ENCODE measurements at places on chromosomes 16 and 17.
A peak's percentile ranks its signal among the peaks of the same experiment; 100 is the strongest.

- DNase-seq, result peak; percentile 60
Observed at GRCh38 chr17:50865060-50865867, 890 bp downstream of the TOB1 start.

DNA sequence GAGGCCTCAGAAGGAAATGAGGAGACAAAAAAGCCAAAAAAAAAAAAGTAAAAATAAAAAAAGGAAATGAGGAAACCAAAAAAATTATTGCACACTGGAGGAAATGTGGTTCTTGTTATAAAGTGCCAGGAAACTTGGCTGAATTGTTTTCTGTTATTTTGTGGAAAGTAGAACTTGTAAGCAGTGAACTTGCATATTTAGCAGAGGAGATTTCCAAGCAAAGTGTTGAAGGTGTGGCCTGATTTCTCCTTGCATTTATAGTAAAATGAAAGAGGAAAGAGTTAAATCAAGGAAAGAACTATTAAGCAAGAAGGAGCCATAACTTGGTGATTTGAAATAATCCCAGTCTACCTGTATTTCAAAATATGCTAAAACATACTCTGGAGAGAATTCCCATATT lies 34.1 kb upstream of the CPPED1 start:
- DNase-seq, result no peak

- DNase-seq, result no peak
Observed at GRCh38 chr16:56610609-56611111, 2.3 kb downstream of the MT2A start.

DNA sequence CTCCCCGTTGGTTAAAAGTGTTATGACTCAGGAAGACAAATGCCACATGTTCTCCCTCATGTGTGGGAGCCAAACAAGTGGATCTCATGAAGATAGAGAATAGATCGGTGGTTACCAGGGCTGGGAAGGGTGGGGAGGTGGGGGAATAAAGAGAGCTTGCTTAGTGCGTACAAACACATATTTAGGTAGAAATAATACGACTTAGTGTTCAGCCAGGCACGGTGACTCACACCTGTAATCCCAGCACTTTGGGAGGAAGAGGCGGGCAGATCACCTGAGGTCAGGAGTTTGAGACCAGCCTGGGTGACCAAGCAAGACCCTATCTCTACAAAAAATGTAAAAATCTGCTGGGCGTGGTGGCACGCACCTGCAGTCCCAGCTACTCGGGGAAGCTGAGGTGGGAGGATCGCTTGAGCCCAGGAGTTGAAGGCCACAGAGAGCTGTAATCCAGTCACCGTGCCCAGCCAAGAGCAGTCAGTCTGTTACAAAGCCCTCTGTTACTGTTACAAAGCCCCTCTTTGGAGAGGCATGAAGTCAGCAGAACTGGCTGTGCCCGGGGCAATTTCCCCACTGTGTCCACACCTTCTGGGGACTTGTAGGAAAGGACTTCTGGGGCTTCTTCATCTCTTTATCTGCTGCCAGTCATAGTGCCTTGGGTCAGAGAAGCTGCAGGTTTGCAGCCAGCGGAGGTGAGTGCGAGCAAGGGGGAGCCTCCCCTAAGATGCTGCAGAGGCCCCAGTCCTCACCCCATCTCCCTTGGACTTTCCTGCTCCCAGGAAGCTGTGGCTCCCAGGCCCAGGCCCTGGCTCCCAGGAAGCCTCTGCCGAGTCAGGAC lies 4.3 kb upstream of the ALDH3A1 start:
- no peak for DNase-seq

DNA sequence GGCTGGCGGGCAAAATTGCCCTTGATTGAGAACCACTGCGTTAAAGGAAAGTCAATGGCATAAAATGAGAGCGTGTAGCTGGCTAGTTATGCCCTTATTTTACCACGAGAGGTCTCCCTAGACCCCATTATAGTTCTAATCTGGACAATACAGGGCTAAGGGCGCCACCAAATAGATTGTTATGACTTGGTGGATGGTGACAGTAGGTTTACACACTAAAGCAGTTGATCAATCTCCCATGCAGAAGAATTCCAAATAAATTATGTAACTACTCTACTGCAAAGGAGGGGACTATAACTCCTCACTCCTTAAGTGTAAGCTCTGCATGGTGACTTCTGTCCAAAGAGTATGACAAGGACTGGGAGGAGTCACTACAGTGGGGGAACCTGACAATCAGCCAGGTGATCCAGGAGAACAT lies 20.4 kb upstream of the YPEL2 start:
- peak; percentile 91 for DNase-seq

DNA sequence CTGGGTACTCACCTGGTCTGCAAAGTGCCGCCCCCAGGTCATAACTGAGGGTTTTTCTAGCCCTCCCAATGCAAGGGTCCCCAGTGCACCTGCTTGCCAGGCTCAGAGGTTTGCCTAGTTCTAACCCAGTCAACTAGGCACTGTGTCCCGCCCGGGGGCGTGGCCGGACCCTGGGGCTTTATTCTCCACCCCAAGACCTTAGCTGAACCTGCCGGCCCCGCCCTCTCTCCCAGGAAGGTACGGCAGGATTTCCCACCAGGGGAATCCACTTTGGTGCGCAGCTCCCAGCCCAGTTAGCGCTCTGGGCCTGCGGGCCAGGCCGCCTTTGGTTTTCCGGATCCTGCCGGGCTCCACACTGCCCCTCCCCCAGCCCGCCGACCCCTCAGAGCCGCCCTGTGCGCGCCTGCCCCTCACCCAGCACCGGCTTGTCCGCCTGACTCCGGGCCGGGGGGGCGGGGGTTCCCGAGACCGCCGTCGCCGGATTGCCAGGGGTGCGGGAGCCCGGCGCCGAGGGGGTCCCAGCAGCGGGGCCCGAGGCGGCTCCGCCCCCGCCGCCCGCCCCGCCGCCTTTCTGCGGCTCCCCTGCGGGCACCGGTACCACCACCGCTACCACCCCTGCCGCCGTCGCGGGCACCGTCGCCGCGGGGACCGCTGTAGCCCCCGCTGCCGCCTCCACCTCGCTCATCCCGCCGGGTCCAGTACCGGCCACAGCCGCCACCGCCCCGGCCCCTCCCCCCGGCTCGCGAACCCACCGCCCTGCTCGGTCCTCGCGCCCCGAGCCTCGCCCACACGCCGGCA lies 424 bp downstream of the YBX2 start:
- DNase-seq, result peak; percentile 68

DNA sequence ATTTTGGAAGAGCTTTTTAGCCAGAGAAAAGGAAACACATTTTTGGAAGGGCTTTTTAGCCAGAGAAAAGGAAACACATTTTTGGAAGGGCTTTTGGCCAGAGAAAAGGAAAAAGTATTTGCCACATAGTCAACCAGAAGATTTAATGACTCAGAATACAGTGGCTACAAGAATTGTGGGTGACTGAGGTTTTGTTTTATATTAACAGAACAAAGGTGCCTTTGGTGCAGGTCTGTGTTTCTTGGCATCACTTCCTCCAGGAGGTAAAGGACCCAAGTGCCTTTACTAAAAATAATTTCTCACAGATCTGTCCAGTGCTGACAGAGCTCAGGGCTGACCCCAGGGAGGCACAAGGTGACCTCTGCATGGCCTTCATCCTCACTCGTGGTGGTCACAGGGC lies 363.1 kb downstream of the CA10 start:
- DNase-seq, result no peak

- no peak for DNase-seq
Observed at GRCh38 chr17:38879878-38880665, 10.2 kb downstream of the LASP1 start.

DNA sequence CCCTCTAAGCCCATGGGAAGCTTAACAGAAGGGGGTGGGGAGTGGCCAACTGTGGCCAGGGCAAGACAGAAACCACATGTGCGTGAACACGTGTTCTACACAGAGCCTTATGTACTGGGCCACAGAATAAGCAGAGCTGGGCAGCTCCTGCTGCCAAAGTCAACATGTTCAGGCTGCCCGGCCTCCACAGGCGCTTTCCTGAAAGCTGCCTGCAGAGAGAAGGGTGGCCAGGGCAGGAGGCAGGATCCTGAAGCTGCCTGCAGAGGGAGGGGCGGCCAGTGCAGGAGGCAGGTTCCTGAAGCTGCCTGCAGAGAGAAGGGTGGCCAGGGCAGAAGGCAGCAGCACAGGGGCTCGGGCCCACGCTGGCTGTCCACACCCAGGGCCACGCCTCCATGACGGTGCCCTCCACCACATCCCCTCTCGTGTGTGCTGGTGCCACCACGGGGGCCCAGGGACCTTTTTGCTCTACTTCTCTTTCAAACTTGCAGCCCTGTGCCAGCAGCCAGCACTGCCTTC lies 79.5 kb downstream of the ANKRD11 start:
- no peak for DNase-seq

GRCh38 chr16:84357191-84357651 lies 11.1 kb upstream of the ATP2C2 start:
- no peak for DNase-seq

DNA sequence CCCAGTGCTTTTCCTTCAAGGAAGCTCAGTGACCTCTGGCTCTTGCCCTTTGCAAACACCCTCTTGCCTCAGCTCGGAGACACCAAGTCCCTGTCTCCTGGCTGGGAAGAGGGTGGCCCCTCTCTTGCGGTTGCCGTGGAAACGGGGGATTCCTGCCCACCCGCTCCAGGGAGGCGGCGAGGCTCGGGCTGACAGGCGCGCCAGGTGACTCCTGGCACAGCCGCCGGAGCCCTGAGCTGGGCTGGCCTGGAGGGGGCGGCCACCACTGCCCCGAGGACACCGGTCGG lies 71.4 kb downstream of the ABR start:
- no peak for DNase-seq

DNA sequence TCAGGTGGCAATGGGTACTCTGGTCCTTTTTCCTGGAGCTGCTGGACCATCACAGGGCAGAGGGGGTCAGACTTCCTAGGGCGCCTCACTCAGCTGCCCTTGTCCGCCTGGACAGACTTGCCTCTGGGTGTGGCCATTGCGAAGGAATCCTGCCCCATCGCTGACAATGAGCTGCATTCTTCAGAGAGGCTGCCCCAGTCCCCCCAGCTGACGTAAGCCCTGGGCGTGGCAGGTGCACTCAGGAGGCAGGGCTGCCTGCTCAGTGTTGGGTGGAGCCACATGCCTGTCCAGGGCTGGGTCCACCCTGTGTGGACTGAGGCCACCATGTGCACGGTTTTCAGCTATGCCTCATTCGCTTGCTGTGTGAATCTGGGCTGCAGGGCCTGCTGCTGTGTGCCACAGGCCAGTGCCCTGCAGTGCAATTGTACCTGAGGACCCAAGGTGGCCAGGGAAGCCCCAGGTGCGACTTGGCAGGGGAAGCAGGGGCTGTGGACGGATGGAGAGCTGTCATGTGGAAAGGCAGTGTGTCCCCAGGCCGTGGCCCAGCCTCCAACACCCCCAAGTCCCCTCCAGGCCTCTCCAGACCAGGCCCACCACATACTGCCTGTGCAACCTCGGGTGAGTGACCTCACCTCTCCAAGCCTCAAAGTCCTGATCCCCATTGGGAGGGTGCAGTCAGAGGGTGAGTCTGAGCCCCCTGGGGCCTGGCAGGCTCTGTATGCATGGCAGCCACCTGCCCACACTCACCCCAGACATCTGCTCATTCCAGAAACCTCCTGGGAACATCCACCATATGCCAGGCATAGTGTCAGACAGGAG lies 14.0 kb upstream of the MPRIP start:
- DNase-seq, result no peak

DNA sequence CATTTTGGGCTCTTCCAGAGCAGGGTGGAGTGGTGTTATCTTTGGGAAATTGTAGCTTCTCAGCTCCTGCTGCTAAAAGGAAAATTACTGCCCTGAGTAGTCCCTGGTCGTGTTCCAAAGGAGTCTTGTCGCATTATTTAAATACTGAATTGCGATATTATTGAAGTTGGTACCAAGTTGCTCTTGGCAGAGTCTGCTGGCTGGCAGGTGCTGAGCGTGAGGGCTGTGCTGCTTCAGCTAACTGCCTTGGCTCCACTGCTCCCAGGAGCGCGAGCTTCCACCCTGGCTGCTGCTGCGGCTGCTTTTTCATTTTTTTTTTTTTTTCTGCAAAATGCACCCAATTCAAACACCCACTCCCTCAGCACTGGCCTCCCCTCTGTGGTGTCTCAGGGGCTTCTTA lies 289.8 kb downstream of the MAF start:
- no peak for DNase-seq

GRCh38 chr17:6592173-6592572 lies 35.8 kb upstream of the PITPNM3 start:
- no peak for DNase-seq

- no peak for DNase-seq
Observed at GRCh38 chr17:13797863-13798262, 196.1 kb upstream of the HS3ST3A1 start.

DNA sequence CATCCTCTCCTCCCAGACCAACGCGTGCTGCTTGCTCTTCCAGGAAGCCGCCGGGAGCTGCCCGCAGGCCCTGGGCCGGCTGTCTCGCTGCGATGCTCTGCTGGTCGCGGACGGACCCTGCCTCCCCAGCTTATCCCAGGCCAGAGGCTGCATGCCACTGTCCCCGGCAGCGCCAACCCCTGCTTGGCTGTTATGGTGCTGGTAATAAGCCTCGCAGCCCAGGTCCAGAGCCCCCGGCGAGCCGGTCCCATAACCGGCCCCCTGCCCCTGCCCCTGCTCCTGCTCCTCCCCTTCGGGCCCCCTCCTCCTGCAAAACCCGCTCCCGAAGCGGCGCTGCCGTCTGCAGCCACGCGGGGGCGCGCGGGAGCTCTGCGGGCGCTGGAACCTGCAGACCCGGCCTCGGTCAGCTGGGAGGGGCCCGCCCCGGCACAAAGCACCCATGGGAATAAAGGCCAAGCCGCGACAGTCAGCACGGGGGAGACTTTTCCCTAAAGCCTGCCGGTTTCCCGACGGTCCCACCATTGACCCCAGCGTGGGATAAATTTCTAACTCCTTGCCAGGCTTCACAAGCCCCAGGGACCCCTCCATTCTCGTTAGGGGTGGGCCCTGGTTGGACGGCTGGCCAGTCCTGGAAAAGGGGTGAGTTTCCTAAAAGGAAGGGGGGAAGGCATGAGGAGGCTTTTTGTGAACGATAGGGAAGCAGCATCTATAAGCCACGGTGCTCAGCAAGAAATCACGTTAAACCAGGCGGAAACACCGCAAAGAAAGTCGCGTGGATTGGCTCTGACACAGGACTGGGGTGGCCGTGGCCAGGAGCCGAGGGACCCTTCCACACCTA lies 11.2 kb downstream of the ENPP7 start:
- peak; percentile 76 for DNase-seq

- DNase-seq, result no peak
Observed at GRCh38 chr17:72622661-72623433, 469.6 kb downstream of the SLC39A11 start.

GRCh38 chr17:80030730-80031410 lies 4.8 kb downstream of the TBC1D16 start:
- DNase-seq, result peak; percentile 86

GRCh38 chr16:74169687-74170376 lies 126.8 kb upstream of the PSMD7 start:
- DNase-seq, result no peak

DNA sequence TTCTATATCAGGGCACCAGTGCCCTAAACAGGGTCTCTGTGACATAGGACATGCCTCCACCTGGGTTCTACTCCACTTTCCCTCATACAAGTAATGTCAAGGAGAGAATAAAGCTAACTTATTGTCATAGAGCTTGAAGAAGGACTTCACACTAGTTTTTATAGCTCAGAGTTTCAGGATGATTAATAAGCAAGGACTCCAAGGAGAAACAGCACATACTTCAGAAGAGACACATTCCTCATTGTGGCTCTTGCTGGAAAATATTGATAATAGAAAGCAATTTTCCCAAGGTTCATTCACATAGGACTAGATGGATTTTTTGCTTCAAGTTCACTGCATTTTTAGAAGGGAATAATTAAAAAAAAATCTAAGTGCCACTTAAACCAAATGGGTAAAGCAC lies 133.3 kb downstream of the CA10 start:
- no peak for DNase-seq
